ENCODE measurements at places on chromosomes 2 and 18. TPM values are rescaled to one million over a fixed set of nuclear protein-coding genes. Genes with fewer than 3 reads are reported as not detected.

DNA sequence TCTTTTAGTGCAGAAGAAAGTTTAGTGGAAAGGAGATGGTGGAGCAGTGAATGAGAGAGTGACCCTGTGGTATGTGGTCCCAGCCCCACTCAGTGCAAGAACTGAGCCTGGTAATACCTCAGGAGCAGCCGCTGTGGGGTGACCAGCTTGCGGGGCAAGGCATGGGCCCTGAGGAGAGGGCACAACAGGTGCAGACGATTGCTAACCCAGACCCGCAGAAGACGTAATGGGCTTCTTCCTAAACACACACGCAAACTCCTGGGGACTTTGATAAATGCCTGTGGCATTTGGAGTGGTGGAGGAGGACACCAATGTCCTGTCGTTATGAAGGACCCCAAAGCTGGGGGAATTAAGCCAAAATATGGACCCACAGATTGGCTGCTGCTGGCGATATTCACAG is 78.7 kb downstream of the GFPT1 start:
- no peak for DNase-seq

GRCh38 chr18:79965119-79965902 is 868 bp downstream of the HSBP1L1 start:
- peak; percentile 48 for DNase-seq

DNA sequence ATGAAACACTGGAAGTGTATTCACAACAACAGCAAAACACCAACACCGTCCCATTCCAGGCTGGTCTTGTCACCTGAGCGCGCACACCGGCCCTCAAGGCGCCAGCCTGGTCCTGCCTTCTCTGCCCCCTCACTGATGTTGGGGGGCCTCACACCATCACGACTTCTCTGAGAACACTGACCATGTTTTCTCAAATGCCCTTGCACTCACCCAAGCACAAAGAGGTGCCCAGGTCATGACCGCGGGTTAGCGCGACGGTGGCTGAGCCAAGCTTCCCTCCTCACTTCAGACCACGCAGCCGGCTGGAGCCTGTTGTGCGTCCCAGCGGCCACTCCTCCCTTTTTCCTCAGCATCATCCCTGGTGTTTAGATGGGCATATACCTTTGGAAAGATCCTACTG is 101.3 kb upstream of the SALL3 start:
- DNase-seq = no peak

DNA sequence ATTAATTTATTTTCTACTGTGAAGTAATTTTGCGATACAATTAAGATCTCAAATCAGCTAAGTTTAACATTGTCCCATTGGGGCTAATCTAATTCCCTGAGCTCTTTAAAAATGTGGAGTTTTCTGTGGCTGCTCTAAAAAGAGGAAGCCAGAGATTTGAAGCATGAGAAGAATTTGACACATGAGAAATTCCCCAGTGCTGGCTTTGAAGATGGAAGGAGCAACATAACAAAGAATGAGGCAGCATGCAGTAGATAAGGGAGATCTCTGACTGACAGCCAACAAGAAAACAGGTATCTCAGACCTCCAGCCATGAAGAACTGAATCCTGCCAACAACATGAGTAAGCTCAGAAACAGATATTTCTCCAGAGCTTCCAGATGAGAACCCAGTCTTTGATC is 308.4 kb downstream of the ZNF804A start:
- DNase-seq = peak; percentile 1

Gene SLC4A5
- polyA plus RNA-seq = 3.3 TPM

Data from muscle of back (tissue), 13 donors.